ENCODE measurements at places on chromosomes 13 and 19.
A peak's percentile ranks its signal among the peaks of the same experiment; 100 is the strongest.

- H3K27me3 ChIP-seq: no peaks in the 10 kb centered on the region
- peaks cover 18% of the 10 kb centered on the region for H3K36me3 ChIP-seq
- DNase-seq: no peak
- H3K4me1 ChIP-seq: peaks cover 7% of the 10 kb centered on the region
- H3K27ac ChIP-seq: no peak overlapping the region
These were observed 52.0 kb downstream of the DPF1 start for GRCh38 chr19:38172001-38172400.

GRCh38 chr13:64369121-64369520 is 2861.0 kb downstream of the PCDH9 start:
- no peaks in the 10 kb centered on the region for H3K4me1 ChIP-seq
- H3K36me3 ChIP-seq: no peaks in the 10 kb centered on the region
- no peaks in the 10 kb centered on the region for H3K27me3 ChIP-seq
- no peak overlapping the region for H3K4me3 ChIP-seq
- DNase-seq: no peak

DNA sequence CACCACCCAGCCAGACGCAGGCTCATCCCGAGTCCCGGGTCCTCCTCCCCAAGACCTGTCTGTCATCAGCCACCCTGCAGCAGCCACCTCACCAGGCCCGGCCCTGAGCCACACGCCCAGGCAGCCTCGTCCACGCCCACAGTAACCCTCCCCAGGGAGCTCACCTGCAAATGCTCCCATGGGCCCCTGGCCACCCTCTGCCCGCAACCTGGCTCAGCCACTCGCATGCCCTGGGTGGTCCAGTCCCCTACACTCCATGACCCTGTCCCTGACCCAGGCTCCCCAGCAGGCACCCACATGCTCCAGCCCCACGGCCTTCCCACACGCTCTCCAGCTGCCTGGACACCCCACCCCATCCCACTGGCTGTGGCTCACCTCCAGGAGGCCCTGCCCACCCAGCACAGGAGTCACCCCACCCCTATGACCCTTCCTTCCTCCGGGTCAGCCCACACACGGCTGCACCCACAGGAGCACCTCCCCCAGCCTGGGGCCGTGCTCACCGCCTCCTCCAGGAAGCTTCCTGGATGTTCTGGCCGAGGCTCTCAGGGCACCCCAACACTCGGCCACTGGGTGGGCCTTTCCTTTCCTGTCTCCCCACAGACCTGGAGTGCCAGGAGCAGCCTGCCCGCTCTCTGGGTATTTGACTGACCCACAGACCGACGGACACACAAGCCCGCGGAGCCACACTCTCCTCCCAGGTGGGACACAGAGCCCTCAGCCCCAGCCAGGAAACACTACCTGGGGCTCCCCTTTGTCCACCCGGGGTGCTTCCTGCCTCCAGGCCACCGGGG is 3.6 kb downstream of the TMEM259 start:
- peak overlapping the region; percentile 1 for H3K27ac ChIP-seq
- H3K4me3 ChIP-seq: peak overlapping the region; percentile 1
- no peak for DNase-seq
- H3K27me3 ChIP-seq: no peaks in the 10 kb centered on the region

DNA sequence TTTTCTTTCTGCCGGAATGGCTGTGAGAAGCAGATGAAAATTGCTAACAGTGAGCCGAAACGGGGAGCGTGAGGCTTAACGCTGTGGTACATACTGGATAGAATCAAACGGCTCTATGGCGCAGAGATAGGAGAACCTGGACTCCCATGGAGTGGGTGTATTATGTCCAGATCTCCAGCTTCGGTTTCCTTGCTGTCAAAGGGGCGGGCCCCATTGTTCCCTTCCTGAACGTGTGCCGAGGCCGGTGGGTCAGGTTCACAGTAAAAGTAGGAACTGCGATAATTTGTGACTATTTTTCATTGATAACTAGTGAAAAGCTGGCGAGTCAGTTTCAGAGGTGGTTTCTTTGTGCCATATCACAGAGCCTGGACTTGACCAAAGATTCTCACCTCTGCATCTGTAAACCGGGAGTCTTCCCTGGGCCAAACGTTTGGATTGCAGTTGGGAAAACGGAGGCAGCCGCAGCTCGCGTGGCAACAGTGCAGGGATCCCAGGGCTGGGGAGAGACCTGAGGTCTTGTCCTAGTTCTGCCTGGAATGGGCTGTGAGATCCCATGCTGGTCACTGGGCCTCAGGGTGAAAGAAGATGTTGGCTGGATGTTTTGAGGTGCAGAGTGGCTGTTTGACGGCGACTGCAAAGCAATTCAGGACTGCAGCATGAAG is 752 bp downstream of the RPL18A start:
- peaks cover 29% of the 10 kb centered on the region for H3K4me1 ChIP-seq
- no peaks in the 10 kb centered on the region for H3K27me3 ChIP-seq
- no peak for DNase-seq
- H3K4me3 ChIP-seq: peak overlapping the region; percentile 94

- H3K27ac ChIP-seq: no peak overlapping the region
- peaks cover 5% of the 10 kb centered on the region for H3K27me3 ChIP-seq
- no peak for DNase-seq
- no peaks in the 10 kb centered on the region for H3K36me3 ChIP-seq
These were observed 8.1 kb upstream of the ADGRE2 start for GRCh38 chr19:14786421-14786851.

DNA sequence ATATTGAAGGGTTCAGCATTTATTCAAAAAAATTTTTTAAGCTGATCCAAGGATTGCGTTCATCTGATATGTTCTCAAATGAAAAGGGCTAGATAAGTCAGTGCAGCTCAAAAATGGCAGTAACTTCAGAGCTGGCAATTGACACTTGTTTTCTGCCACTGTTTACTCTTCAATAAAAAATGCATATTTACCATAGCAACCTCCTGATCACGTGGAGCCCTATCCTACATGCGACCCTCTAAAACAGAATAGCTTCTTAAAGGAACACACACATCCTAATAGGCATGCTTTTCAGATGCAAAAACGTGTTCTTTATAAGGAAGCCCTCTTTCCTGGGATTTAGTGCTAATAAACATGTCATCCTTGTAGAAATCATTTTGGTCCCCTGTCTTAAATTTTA is 150.2 kb downstream of the ZNF536 start:
- H3K4me3 ChIP-seq: no peak overlapping the region
- no peak for DNase-seq
- H3K36me3 ChIP-seq: no peaks in the 10 kb centered on the region
- H3K27me3 ChIP-seq: peaks cover 3% of the 10 kb centered on the region
- no peaks in the 10 kb centered on the region for H3K4me1 ChIP-seq
- H3K27ac ChIP-seq: no peak overlapping the region

DNA sequence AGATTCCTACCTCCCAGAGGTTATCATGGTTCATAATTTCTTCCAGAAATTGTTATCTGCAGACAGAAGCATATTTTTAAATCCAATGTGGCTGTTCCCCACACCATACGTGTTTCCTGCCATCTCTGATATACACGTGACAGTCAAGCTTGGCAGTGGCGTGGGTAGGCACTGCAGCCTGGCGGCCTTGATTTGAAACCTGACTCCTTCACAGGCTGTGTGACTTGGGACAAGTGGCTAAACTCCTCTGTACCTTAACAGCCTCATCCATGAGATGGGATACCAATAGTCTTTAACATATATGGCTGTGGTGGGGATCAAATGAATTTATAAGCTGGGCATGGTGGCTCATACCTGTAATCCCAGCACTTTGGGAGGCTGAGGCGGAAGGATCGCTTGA is 33.2 kb downstream of the DPF1 start:
- no peak for DNase-seq
- no peak overlapping the region for H3K4me3 ChIP-seq
- peaks cover 31% of the 10 kb centered on the region for H3K36me3 ChIP-seq
- peaks cover 5% of the 10 kb centered on the region for H3K4me1 ChIP-seq

GRCh38 chr13:58379221-58379620 is 747.7 kb downstream of the PCDH17 start:
- no peaks in the 10 kb centered on the region for H3K4me1 ChIP-seq
- H3K4me3 ChIP-seq: no peak overlapping the region
- H3K27ac ChIP-seq: no peak overlapping the region

DNA sequence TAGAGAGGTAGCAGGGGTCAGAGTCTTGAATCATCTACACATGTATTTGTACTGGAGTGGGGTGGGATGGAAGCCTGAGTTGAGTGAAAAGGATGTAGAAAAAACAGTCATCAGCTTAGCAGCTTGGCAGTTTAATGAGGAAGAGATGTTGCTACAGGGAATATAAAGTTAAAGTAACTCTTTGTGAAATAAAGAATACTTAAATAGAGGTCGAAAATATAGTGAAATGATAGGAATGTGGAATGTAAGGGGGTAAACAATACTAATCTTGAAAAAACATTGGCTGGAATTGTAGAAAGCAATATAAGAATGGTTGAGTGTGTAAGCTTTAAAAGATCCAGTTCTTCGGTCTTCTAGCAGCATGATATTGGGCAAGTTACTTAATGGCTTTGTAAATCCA is 22.7 kb downstream of the NUP58 start:
- DNase-seq: no peak
- H3K4me3 ChIP-seq: no peak overlapping the region
- H3K27ac ChIP-seq: no peak overlapping the region
- peaks cover 5% of the 10 kb centered on the region for H3K4me1 ChIP-seq
- peaks cover 70% of the 10 kb centered on the region for H3K36me3 ChIP-seq

DNA sequence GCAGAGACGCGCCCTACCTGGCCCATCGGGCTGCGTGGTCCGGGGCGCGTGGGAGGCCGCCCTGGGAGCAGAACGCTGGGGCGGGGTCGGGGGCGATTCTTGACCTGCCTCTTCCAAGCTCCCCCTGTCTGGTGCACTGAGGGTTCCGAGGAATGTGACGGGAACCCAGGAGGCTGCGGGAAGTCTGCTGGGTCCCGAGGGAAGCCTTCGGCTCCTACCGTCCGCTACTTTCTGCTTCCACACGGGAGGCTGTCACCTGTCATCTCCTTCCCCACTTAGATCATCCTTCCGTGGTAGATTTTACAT is 781 bp upstream of the SPRYD7 start:
- peak overlapping the region; percentile 86 for H3K27ac ChIP-seq
- H3K27me3 ChIP-seq: no peaks in the 10 kb centered on the region
- peak overlapping the region; percentile 100 for H3K4me3 ChIP-seq

- no peaks in the 10 kb centered on the region for H3K27me3 ChIP-seq
- no peaks in the 10 kb centered on the region for H3K36me3 ChIP-seq
- peak; percentile 29 for DNase-seq
- H3K27ac ChIP-seq: no peak overlapping the region
These were observed 16.8 kb upstream of the ADGRE2 start for GRCh38 chr19:14795078-14795721.

GRCh38 chr19:36986601-36987000 is 70.5 kb downstream of the ZNF568 start:
- no peak overlapping the region for H3K4me3 ChIP-seq
- H3K36me3 ChIP-seq: peaks cover 6% of the 10 kb centered on the region
- no peaks in the 10 kb centered on the region for H3K27me3 ChIP-seq
- no peaks in the 10 kb centered on the region for H3K4me1 ChIP-seq
- no peak overlapping the region for H3K27ac ChIP-seq

DNA sequence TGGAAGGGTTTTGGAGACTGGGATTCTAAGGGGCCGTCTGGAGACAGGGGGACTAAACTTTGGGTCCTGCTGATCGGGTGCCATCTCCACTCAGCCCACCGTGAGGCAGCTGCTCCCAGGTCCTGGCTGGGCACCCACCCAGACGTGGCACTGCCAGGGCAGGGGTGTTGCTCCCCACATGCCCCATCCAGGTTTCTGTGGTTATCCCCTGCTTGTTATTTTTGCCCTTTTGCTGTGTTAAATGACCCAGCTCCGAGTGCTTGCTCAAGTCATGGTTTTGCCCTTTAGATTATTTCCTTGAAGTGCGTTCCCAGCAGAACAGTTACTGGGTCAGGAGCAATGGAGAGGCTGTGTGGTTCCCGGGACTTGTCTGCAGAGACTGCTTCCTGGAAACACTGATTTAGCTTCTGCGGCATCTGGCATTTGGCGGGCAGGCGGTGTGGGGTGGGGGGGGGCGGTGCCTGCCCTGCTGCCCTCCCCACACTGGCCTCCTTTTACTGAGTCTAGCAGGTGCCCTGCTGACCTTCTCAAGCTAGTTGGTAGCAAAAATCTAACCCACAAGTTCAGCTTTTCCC is 1.9 kb downstream of the RAB11B start:
- H3K27ac ChIP-seq: peak overlapping the region; percentile 67
- no peaks in the 10 kb centered on the region for H3K27me3 ChIP-seq
- peak overlapping the region; percentile 74 for H3K4me3 ChIP-seq
- peaks cover 74% of the 10 kb centered on the region for H3K4me1 ChIP-seq
- H3K36me3 ChIP-seq: no peaks in the 10 kb centered on the region

DNA sequence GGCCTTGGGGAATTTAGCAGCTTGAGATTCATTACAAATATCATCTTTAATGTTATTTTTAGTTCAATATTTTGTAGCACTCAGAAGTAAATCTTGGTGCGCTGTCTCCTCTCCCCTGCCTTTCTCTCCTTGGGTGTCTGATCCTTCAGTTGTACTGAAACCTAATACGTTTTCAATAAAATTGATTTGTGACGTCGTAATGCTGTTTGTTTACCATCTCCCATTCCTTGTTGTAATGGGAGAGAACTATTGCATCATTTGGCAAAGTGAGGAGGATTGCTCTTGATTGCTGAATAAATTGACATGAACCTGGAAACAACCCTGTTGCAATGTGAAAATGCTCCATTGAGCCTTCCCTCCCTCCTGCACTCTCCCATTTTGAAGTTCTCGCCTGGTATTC is 43.2 kb upstream of the TSHZ3 start:
- H3K4me3 ChIP-seq: no peak overlapping the region
- DNase-seq: no peak
- H3K36me3 ChIP-seq: no peaks in the 10 kb centered on the region
- H3K4me1 ChIP-seq: no peaks in the 10 kb centered on the region
- peaks cover 11% of the 10 kb centered on the region for H3K27me3 ChIP-seq
- H3K27ac ChIP-seq: no peak overlapping the region

GRCh38 chr13:44046428-44046827 is 166.7 kb downstream of the LACC1 start:
- H3K36me3 ChIP-seq: no peaks in the 10 kb centered on the region
- H3K4me1 ChIP-seq: no peaks in the 10 kb centered on the region
- DNase-seq: no peak
- no peak overlapping the region for H3K27ac ChIP-seq
- H3K4me3 ChIP-seq: no peak overlapping the region

- no peaks in the 10 kb centered on the region for H3K4me1 ChIP-seq
- H3K27me3 ChIP-seq: peaks cover 9% of the 10 kb centered on the region
- no peak for DNase-seq
- H3K27ac ChIP-seq: no peak overlapping the region
These were observed 52.5 kb downstream of the FLT3 start for GRCh38 chr13:28047757-28048388.

All from suprapubic skin (tissue), 4 donors.